ENCODE measurements at places on chromosomes 4 and X. TPM values are rescaled to one million over a fixed set of nuclear protein-coding genes. Genes with fewer than 3 reads are reported as not detected.

DNA sequence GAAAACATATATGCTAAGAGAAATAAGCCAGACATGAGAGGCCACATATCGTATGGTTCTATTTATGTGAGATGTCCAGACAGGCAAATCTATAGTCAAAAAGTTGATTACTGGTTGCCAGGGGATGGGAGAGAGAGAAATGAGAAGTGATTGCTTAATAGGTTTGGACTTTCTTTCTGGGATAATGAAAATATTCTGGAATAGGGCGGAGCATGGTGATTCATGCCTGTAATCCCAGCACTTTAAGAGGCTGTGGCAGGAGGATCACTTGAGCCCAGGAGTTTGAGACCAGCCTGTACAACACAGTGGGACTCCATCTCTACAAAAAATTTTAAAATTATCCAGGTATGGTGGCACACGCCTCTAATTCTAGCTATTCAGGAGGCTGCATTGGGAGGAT lies 22.4 kb downstream of the RBM47 start:
- no peak overlapping the region for H3K4me3 ChIP-seq
- H3K4me1 ChIP-seq: no peaks in the 10 kb centered on the region
- H3K36me3 ChIP-seq: no peaks in the 10 kb centered on the region
- DNase-seq: no peak
- no peak overlapping the region for H3K27ac ChIP-seq
- no peaks in the 10 kb centered on the region for H3K27me3 ChIP-seq

- no peak for DNase-seq
- H3K4me1 ChIP-seq: no peaks in the 10 kb centered on the region
- no peak overlapping the region for H3K27ac ChIP-seq
- peaks cover 2% of the 10 kb centered on the region for H3K27me3 ChIP-seq
- H3K36me3 ChIP-seq: no peaks in the 10 kb centered on the region
Observed at GRCh38 chr4:155249016-155249566, 40.7 kb downstream of the NPY2R start.

GRCh38 chr4:67320645-67321044 lies 224.7 kb downstream of the CENPC start:
- H3K36me3 ChIP-seq: no peaks in the 10 kb centered on the region
- H3K4me1 ChIP-seq: no peaks in the 10 kb centered on the region
- no peak for DNase-seq
- no peaks in the 10 kb centered on the region for H3K27me3 ChIP-seq
- no peak overlapping the region for H3K27ac ChIP-seq

GRCh38 chr4:91448668-91449330 lies 855.0 kb upstream of the GRID2 start:
- no peak overlapping the region for H3K27ac ChIP-seq
- no peak overlapping the region for H3K4me3 ChIP-seq
- H3K4me1 ChIP-seq: no peaks in the 10 kb centered on the region
- no peaks in the 10 kb centered on the region for H3K36me3 ChIP-seq

DNA sequence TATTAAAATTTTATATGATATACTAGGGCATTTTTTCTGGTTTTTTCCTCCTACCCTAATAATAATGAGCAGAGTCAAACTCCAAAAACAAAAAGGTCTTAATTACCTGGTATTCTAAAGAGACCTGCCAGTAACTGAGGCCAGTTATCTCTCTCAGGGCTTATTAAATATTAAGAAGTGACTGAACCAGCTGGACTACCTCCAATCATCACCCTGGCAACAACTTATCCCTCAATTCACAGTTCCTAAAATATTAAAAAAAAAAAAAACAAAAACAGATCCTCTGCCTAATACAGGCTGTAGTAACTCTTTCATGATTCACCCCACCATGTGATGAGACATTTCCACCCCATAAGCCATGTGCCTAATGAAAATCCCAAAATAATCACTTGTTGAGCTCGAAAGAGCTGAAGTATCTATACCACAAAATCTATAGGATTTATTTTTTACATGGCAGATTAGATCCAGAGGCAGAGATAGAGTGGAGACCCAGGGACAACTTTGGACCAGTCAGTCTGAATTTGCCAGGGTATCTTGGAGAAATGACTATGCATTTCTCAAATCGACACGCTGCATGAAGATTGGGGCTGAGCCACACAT lies 698.0 kb downstream of the FAT4 start:
- H3K27me3 ChIP-seq: no peaks in the 10 kb centered on the region
- H3K4me1 ChIP-seq: no peaks in the 10 kb centered on the region
- no peak overlapping the region for H3K4me3 ChIP-seq
- DNase-seq: no peak

- peak overlapping the region; percentile 69 for H3K4me3 ChIP-seq
- peak; percentile 57 for DNase-seq
- no peaks in the 10 kb centered on the region for H3K36me3 ChIP-seq
- no peak overlapping the region for H3K27ac ChIP-seq
Observed at GRCh38 chrX:102652031-102652688, 877 bp downstream of the GPRASP1 start.

ALAS2 gene
- 2.5 TPM for total RNA-seq

MAGEA12 gene
- not detected for total RNA-seq

DSPP gene
- not detected for total RNA-seq
